Calu3 (cell line): ENCODE measurements at places on chromosomes 11 and 22.

DNA sequence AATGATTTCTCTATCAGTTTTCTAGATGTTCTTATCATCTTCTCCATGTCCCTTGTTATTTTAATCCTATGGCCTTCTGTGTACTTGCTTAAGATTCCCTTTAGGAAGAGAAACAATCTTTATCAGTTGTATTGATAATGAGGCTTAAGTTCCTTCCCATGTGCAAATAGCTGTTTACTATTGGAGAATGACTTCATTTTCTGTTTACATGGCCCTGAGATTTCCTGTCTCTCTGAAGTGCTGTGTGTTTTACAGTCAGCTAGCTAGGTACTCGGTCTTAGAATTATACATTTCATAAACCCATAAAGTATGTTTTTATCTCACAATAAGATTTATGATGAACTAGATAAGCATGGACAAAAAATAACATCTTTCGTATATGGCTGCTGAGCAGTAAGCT lies 67.5 kb upstream of the CCDC179 start:
- H3K27ac ChIP-seq: peak overlapping the region; percentile 26
- no peak for DNase-seq
- no peaks in the 10 kb centered on the region for H3K36me3 ChIP-seq
- H3K4me1 ChIP-seq: peaks cover 13% of the 10 kb centered on the region

GRCh38 chr11:59283825-59284772 lies 71.4 kb upstream of the MPEG1 start:
- peak; percentile 50 for DNase-seq
- peaks cover 40% of the 10 kb centered on the region for H3K27me3 ChIP-seq
- H3K4me3 ChIP-seq: no peak overlapping the region
- H3K27ac ChIP-seq: no peak overlapping the region

GRCh38 chr11:17145972-17146371 lies 61.8 kb downstream of the PIK3C2A start:
- H3K27me3 ChIP-seq: no peaks in the 10 kb centered on the region
- H3K36me3 ChIP-seq: peaks cover 24% of the 10 kb centered on the region
- peaks cover 10% of the 10 kb centered on the region for H3K4me1 ChIP-seq

- DNase-seq: no peak
- no peaks in the 10 kb centered on the region for H3K4me1 ChIP-seq
- H3K36me3 ChIP-seq: no peaks in the 10 kb centered on the region
These were observed 59.4 kb upstream of the NNMT start for GRCh38 chr11:114236829-114237228.

- peak overlapping the region; percentile 96 for H3K27ac ChIP-seq
- no peaks in the 10 kb centered on the region for H3K27me3 ChIP-seq
- peaks cover 45% of the 10 kb centered on the region for H3K36me3 ChIP-seq
- peak overlapping the region; percentile 88 for H3K4me3 ChIP-seq
- DNase-seq: no peak
These were observed 4.2 kb downstream of the LGR4 start for GRCh38 chr11:27468209-27468994.

- no peaks in the 10 kb centered on the region for H3K27me3 ChIP-seq
- peaks cover 21% of the 10 kb centered on the region for H3K4me1 ChIP-seq
- peaks cover 13% of the 10 kb centered on the region for H3K36me3 ChIP-seq
- DNase-seq: no peak
- no peak overlapping the region for H3K4me3 ChIP-seq
These were observed 780 bp upstream of the ALDH3B2 start for GRCh38 chr11:67675058-67675747.

- DNase-seq: peak; percentile 33
- H3K27me3 ChIP-seq: peaks cover 15% of the 10 kb centered on the region
- H3K36me3 ChIP-seq: no peaks in the 10 kb centered on the region
- H3K27ac ChIP-seq: no peak within 1 kb of the TSS
These were observed at the start of gene ANO1 for GRCh38 chr11:70078095-70078780. ANO1 (plus strand) TSS chr11:70078317; CDS start chr11:70078607, 290 bp downstream.

DNA sequence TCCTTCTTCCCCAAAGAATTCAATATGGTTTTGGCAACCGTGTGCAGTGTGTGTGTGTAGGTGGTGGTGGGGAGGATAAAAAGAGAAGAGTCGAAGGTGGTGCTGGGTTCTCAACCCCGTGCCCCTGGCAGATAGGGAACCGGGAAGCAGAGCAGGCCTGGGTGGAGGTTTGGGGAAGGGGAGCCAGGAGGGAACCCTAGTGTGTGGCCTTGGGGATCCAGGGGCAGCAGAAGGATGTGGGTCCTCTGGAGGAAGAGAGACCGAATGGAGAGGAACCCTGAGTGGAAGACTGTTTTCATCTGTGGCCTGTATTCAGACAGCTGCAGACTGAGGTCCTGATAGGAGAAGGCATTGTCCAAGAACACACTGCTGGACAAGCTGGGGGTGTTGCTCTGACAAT lies 73.3 kb upstream of the B3GAT1 start:
- peaks cover 5% of the 10 kb centered on the region for H3K36me3 ChIP-seq
- no peak for DNase-seq
- H3K27ac ChIP-seq: no peak overlapping the region
- peaks cover 18% of the 10 kb centered on the region for H3K27me3 ChIP-seq
- H3K4me1 ChIP-seq: no peaks in the 10 kb centered on the region
- H3K4me3 ChIP-seq: no peak overlapping the region

DNA sequence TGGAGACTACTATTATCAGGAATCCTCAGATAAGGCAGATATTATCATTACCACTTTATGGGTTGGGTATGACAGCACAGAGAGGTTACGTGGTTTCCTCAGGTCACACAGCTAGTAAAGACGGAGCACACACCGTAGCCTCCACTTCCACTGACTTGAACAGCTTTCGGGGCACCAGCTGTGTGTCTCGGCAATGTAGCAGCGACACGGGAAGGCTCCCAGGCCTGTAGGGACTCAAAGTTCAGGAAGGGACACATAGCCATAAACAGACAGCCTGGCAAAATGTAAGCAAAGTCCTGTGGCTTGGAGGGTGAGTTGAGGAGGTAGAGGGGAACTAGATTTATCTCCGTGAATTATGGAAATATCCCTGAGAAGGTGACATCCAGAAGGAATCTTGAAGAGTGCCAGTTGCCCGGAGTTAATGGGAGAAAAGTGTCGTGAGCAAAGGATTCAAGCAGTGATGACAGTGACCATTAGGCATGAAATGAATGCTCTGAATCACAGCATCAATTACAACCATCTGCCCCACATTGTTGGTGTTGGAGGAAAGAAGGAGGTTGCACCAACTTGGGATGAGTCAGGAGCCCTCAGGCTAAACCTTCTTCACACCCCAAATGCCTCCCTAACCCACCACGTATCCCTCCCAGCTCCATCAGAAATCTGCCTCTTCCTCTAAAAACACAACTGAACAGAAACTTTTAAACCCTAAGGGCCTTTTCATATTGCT lies 106.7 kb upstream of the ASPHD2 start:
- DNase-seq: no peak
- H3K27ac ChIP-seq: no peak overlapping the region
- H3K4me3 ChIP-seq: no peak overlapping the region
- peaks cover 4% of the 10 kb centered on the region for H3K4me1 ChIP-seq

- peak overlapping the region; percentile 92 for H3K4me3 ChIP-seq
- H3K36me3 ChIP-seq: peaks cover 94% of the 10 kb centered on the region
- peak overlapping the region; percentile 92 for H3K27ac ChIP-seq
- H3K4me1 ChIP-seq: peaks cover 58% of the 10 kb centered on the region
These were observed 5.6 kb downstream of the PLAAT3 start for GRCh38 chr11:63608353-63609345.
